ENCODE measurements at places on chromosomes 5 and 9.

DNA sequence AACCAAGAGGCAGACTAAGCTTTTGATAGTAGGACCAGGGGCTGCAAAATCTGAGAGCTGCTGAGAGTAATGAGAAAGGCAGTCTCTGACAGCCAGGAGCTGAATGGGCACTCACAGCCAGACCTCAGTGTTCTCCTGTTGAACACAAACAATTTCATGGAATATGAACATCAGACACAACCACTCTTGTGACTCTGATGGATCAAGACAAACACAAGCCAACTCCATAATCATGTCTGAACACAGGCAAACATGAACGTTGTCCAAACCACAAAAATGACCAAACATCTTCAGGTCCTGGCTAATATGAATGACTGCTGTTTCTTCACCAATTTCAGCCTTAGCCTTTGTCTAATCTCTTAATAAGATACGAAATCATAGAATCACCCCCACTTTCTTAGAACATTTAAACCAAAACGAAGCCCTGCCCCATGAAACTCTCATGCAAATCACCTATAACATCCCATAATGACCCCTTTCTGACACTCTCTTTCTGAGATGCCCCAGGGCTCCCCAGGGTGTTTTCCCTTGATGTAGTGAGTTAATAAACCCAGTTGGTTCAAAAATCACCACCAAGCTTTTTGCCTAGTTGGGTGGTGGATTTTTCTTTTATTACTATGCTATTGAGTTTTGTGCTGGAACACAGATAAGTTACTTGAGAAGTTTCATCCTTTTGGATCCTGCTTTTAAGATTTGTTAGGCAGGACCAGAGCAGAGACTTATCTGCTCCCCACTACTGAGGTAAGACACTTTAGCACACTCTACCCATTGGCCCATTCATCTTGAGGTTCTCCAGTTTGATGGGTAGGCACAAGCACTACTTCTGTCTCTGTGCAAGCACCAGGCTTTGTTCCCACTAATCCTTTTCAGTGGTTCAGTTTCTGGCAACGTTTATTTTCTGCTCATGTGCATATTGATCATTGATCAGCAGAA lies 5.9 kb upstream of the ERAP2 start:
- DNase-seq, result peak; percentile 18

GRCh38 chr5:463301-463700 lies 20.3 kb downstream of the EXOC3 start:
- no peak for DNase-seq

DNA sequence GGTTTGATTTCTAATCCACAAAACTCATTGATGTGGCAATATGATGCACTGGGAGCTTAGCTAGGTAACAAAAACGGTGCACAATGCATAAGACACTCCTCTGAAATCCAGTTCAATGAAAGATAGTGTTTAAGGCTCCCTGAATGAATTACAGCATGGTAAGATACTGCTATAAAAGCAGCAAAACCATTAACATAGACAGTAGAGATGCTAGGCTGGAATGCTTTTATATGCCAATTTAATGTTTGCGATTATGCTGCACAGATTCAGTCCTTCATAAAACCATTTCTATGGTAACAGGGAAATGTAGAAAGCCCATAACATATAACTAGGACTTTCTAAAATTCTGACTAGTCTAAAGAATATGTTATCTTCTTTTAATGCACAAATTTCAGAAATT lies 180.8 kb upstream of the NUDT12 start:
- DNase-seq, result no peak

- DNase-seq, result no peak
These were observed 1469.8 kb downstream of the EFNA5 start for GRCh38 chr5:106200971-106201370.

GRCh38 chr5:169150108-169150507 lies 150.8 kb downstream of the SLIT3 start:
- DNase-seq, result no peak

DNA sequence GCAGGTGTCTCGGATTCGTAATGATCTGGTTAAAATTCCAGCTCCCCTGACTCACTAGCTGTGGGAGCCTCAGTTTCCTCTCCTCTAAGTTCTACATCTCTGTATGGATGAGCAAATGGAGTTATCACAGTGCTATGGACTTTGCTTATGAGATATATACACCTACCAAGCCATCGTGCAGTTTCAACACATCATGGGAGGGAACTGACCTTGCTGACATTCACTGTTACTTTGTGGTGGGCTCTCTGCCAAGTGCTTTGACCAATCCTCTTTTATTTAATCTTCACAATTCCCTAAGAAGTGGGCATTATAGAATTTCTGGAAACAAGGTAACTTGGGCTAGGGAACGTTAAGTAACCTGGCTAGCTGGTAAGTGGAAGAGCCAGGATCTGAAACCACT lies 70.2 kb downstream of the PTPN3 start:
- DNase-seq, result no peak

DNA sequence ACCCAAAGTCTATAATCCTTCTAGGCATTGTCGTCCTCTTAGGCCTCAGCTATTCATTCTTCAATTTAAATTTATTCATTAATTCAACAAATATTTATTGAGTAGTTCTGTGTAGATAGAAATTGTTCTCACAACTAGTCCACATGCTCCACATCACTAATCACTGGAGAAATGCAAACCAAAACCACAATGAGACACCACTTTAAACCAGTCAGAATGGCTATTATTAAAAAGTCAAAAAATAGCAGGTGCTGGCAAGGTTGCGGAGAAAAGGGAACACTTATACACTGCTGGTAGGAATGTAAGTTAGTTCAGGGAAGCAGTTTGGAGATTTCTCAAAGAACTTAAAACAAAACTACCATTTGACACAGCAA lies 51.1 kb upstream of the TNFSF15 start:
- no peak for DNase-seq

GRCh38 chr9:107044872-107045271 lies 181.9 kb downstream of the ZNF462 start:
- DNase-seq, result no peak

DNA sequence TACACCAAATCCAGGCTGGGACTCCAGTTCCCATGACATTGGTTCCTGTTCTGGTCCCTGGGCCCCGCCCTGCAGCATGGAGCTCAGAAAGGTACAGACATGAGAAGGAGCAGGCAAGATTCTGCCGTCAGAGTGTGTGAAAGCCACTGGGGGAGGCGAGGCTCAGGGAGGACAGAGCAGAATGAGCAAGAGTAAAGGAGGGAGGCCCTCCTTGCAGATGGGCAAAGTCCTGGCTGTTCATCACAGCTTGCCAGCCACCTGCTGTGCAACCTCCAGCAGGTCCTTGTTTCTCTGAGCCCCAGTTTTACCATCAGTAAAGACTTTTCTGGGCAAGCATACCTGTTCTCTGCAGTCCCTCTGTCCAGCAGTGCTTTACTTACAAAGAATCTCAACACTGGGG lies 73.3 kb downstream of the HRH2 start:
- no peak for DNase-seq

- no peak for DNase-seq
These were observed 14.8 kb downstream of the GGTA1 start for GRCh38 chr9:121484651-121485446.

GRCh38 chr9:18487611-18488010 lies 13.7 kb downstream of the ADAMTSL1 start:
- no peak for DNase-seq

GRCh38 chr5:179387151-179388110 lies 42.2 kb upstream of the ADAMTS2 start:
- no peak for DNase-seq

DNA sequence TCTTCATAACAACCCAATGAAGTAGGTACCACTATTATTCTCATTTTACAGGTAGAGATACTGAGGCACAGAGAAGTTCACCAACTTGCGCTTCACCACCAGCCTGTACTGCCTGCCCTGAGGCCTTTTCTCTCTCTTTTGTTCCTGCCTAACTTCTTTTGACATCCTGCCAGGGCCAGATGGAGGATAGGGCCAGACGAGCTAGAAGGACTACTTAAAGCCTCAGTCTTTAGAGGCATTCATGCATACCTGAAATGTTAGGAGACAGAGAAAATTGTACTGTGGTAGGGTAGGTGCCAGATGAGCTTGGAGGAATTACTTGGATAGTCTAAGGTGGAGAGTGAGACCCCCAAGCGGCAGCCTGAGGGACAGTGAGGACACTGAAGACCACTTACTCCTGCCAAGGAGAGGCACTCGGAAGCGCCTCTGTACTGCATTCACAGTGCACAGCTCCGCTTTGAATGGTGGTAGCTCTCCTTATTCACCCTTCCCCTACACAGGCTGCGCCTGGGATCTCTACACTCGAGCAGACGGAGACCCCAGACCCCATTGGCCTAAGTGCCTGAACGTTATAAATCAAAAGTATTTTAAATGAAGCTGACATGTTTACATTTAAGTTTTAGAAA lies 6.2 kb upstream of the ORM1 start:
- DNase-seq, result no peak

- no peak for DNase-seq
These were observed 173.2 kb downstream of the DAB2IP start for GRCh38 chr9:121824651-121825030.

DNA sequence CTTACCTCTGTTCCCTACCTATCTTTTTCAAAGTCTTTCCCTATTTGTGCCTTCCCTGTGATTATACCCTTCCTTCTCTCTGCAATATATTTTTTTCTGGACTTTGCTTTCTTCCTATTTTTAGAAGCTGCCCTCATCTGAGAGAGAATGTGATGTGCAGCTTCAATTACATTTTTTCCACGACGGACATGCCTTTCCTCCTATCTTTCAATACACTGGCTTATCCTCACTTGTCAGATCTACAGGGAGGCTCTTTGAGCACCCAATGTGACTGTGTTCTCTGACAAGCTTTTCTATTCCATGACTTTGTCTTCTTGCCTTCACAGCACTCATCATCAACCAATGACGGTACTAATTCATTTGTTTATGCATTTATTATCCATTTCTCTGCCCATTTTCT lies 227.9 kb upstream of the CLINT1 start:
- no peak for DNase-seq

DNA sequence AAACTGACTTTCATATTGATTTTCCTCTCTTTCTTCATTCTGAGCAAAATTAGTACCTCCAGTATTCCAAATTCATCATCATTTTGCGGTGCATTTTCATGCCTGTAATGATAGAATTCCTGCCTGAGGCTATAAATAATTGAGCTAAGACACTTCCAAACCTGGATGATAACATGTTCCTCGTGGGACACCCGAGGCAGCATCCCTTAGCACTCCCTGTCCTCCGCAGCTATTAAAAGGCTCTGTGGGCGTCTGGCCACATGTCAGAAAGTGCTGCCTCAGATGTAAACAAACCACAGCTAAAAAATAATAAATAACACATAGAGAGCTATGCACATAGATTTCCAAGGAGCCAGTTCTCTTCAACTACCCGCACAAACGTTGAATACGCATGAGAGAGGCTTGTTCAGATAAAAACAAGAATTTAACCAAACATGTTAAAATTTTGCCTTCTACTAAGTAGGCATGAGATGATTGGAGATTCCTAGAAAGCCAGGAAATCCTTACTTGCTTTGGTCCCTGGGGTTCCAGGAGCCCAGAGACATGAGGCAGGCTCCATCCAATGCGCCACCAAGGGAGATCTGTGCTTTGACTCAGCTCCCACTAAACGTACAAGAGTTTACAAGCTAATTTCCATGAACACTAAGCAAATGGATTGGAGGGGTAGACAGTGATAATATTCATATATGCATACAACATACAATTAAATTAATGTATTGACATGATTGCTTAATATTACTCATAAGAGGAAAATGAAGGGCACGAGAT lies 82.7 kb downstream of the SHC3 start:
- DNase-seq, result no peak

- no peak for DNase-seq
These were observed 110.7 kb upstream of the FST start for GRCh38 chr5:53369681-53370080.

DNA sequence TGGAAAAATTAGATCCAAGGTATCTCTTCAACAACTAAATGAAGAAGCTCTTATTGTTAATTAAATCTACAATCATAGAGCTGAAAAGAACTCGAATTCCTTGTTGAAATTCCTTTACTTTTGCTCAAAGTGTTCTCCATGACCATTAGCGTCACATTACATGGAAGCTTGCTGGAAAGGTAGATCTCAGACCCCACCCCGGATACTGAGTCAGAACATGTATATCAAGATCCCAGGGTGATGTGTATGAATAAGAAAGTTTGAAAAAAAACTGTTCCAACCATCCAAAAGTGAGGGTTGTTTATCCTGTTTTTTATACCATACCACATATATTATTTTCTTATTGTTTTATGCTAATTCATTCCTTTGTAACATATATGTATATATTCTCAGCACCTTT lies 237.1 kb upstream of the PUM3 start:
- no peak for DNase-seq

DNA sequence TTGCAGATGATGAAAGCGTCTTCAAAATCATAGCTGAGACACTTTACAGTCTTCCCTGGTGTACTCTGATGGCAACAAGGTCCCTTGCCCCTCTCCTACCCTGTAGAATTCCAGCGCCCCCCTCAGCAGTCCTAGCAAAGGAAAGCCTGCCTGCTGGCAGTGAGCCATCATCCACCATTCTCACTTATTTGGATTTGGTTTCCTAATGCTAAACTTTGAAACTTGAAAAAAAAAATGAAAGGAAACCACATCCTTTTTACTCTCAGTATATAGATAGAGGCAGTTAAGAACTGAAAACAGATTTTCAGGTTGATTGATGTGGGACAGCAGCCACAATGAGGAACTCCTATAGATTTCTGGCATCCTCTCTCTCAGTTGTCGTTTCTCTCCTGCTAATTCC lies at the start of gene GZMA:
Gene GZMA, plus strand, starts transcription at position 299 of the 400 bp plus-strand sequence. Its CDS starts 37 bp downstream, at position 336.
- peak; percentile 39 for DNase-seq

GRCh38 chr5:449151-449550 lies 6.2 kb downstream of the EXOC3 start:
- no peak for DNase-seq

DNA sequence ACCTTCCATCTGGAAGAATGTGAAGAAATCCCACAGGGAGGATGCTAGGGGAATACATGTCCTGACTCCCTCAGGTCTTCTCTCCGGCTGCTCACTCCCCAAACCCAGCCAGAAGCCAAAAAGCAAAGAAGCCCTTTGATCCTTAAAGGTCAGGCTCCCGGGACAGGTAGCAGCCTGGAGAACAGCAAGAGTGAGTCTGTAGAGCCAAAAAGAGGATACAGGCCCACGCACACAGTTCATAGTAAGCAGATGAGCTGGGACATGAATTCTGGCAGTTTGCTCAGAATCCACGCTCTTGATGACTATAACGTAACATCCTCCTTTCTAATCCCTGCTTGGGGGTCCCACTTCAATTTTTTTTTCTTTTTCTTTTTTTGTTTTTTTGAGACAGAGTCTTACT lies 72.0 kb upstream of the SLC44A1 start:
- DNase-seq, result no peak

GRCh38 chr5:39214912-39215709 lies 4.3 kb downstream of the FYB1 start:
- DNase-seq, result peak; percentile 71
